NB4 (cell line): ENCODE measurements at places on chromosomes 5 and 9.

GRCh38 chr5:142852416-142853198 lies 82.4 kb downstream of the ARHGAP26 start:
- no peak for DNase-seq

DNA sequence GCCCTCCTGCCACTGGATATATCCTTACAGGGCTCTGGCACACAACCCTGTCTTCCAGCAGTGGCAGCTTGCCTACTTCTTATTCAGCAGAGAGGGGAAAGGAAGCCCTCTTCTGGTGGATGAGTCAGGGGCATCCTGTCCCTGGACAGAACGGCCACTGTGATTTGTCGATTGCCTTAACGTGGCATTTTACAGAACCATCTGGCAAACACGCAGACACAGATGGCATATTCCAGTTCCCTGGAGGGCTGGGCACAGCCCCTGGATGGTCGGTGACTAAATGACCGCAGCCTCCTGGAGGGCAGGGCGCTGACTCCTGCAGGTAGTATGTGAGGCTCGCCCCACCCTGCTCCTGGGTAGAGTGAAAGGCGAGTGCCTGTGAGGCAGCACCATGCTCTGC lies 62.1 kb downstream of the DCP2 start:
- peak; percentile 18 for DNase-seq

DNA sequence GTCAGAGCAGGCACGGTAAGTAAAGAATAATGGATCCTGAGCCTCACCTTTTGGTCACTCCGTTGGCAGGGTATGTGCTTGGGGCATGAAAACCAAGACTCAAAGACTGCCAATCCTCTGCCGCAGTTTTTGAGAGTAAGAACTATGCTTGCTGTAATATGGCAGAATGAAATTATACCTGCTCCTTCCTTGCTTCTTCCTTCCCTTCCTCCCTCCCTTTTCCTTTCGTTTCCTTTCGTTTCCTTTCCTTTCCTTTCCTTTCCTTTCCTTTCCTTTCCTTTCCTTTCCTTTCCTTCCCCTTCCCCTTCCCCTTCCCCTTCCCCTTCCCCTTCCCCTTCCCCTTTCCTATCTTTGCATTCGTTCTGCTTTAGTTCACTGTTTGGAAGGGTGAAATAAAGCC lies 43.9 kb downstream of the SH3GL2 start:
- no peak for DNase-seq

GRCh38 chr9:129026442-129027223 lies 1.5 kb downstream of the SH3GLB2 start:
- no peak for DNase-seq

GRCh38 chr5:87154191-87154590 lies 113.5 kb upstream of the RASA1 start:
- DNase-seq, result no peak

GRCh38 chr9:18405240-18405639 lies 68.7 kb upstream of the ADAMTSL1 start:
- no peak for DNase-seq

GRCh38 chr5:170397059-170397458 lies 7.9 kb upstream of the KCNMB1 start:
- no peak for DNase-seq

DNA sequence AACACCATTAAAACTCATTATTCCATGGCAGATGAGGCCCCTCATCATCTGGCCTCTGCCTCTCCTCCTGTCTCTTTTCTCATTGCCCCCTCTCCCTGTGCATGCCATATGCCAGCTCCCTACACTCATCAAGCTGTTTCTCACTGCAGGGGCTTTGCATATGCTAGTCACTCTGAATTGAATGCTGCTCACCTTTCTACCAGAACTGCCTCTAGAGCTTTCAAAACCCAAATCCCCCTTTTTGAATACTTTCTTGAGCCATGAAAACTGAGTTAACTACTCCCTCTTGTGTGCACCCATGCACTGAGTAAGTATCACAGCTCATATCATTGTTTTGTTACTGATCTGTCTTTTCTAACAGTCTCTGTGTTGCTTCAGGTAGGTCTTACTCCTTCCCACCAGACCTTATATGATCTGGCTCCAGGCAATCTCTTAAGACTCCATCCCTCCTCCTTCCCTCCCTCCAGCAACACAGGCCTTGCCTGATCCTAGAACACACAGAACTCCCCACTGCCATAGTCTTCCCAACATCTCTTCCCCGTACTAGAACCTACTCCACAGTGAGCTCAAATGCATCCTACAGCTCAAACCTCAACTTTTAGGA lies 60.5 kb downstream of the ASTN2 start:
- DNase-seq, result no peak

GRCh38 chr5:150296496-150296895 lies 6.2 kb downstream of the ARSI start:
- no peak for DNase-seq

GRCh38 chr5:105677291-105677690 lies 1993.4 kb downstream of the EFNA5 start:
- no peak for DNase-seq

DNA sequence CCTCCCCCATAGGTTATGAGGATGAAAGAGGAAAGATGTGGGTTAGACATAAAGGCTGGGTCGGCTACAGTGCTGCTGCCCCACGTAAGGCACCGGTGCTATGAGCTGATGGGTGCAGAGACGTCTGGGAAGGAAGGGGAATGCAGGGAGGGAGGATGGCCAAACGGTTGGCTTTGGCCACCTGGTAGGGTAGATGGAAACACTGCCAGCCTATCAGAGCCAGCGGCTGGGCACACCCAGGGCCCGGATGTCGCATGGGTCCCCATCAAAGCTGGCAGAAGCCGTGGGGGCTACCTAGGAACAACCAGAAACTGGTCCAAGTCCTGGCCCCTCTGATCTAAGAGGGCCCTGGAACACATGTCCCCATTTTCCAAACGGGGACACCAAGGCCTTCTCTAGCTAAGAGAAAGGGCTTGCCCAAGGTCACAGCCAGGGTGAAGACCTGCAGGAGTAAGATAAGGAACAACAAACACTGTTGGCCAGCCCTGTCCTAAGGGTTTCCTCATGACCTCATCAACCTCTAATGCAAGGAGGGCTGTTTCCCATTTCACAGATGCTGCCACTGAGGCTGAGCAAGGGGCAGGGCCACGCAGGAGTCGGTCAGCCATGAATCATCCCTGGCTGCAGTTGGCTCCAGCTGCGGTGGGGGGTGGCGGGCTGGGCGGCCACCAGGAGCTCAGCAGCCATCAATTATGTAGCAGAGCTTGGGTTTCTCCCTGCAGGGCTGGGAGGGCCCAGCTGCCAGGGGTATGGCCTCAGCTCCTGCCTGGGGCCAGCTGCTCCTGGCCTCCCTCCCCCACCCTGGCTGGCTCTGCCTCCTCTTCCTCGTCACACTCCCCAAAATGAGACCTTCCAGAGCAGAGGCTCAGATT lies 4.9 kb downstream of the SH3GLB2 start:
- DNase-seq, result no peak

DNA sequence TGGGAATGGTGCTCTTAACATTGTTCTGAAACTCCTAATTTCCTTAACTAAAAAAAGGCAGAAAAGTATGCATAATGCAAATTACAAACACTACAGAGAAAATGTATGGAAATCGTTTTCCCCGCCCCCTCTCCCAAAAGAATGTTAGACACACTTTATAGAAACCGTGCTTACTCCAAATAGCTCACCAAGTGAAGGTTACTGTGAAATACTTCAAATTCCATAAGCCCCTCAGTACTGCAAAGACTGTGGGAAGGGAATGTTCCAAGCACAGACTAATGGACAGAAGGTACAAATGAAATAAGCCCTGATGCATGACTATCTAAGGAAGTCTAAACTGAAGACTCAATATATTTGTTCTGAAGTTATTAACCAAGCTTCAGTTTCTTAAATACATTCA lies 12.5 kb downstream of the MAPKAP1 start:
- no peak for DNase-seq

DNA sequence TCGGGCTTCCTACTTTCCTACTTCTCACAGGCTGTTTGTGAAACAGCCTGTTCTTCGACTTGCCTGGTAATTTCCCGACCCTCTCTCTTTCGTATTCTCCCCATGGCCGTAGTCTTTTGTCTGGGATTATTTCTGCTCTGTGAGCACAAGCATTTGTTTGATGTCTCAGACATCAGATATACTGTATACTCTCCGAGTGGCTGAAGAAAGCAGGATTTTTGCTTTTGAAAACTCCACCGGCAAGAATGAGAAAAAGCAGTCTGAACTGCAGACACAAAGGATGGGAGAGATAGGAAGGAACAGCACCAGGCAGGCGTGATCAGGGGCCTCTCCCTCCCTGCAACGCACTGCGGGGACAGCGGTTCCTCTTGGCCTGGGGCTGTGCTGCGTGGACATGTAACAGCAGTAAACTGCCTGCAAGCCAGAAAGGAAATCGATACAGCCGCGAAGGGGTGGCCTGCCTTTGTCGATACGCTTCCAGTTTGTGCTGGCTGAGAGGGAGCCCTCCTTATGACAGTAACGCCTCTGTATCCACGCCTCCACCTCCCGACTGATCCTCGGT lies 313.9 kb upstream of the TLE4 start:
- peak; percentile 1 for DNase-seq

DNA sequence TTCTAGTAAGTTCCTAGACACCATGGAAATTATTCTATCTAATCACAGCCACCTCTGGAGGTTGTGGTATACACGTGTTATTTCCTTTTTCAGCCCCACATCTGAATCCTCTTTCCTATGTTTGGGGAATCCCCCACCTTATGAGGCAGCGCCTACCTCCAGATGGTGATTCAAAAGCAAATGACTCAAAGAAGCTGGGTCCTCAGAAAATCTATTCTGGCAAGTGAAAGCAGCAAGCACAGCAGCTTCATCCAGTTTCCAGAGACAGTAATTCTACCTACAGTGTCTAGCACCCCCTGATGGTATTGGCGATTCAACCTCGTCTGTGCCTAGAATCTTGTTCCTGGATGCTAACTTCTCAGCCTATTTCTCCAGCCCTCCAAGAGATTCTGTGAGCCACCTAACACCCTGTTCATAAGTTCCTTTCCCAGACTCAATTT lies 43.0 kb downstream of the STRBP start:
- DNase-seq, result peak; percentile 34

GRCh38 chr5:149944666-149945065 lies at the start of gene PDE6A:
Gene PDE6A (minus strand): TSS chr5:149944793. CDS start chr5:149944673, 120 bp downstream.
- no peak for DNase-seq

GRCh38 chr5:65141493-65141892 lies 340.2 kb downstream of the ADAMTS6 start:
- DNase-seq, result no peak

DNA sequence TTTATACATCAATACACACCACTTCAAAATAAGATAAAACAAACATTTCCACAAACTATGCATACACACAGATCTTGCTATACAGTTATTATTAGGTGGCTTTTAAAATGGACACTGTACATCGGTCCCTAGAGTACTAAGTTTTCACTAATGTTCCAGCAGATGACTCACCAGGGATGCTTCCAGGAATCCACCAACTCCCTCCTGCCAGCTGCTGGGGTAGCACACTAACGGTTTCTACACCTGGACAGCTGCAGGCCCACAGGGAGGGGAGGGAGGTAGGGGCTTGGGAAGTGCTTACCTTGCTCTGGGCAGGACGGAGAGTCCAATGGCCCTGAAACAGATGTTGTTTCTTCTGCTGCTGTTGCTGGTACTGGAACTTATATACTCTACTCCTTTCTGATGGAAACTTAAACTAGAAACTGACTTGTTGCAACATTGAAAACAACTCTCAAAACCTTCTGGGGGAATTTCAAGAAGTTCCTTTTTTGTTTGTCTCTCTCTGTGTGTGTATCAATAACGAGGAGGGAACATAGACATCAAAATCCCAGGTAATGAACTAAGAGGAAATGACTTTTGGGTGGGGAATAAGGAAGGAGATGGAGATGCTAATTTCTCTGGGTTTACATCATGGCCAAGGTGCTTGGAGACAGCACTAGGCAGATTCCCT lies at the start of gene IL12B:
Gene IL12B, minus strand, starts transcription at position 357 of the 670 bp plus-strand sequence. CDS start 3,705 bp downstream, outside the sequence.
- DNase-seq, result no peak

DNA sequence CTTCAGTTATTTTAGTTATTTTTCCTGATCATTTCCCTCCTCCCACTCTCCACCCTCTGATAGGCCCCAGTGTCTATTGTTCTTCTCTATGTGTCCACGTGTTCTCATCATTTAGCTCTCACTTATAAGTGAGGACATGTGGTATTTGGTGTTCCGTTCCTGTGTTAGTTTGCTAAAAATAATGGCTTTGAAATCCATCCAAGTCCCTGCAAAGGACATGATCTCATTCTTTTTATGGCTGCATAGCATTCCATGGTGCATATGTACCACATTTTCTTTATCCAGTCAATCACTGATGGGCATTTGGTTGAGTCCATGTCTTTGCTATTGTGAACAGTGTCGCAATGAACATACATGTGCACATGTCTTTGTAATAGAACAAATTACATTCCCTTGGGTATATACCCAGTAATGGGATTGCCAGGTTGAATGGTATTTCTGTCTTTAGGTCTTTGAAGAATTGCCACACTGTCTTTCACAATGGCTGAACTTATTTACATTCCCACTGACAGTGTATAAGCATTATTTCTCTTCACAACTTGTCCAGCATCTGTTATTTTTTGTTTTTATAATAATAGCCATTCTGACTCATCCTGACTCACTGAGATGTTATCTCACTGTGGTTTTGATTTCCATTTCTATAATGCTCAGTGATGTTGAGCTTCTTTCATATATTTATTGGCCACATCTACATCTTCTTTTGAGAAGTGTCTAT lies 17.2 kb upstream of the DIRAS2 start:
- DNase-seq, result peak; percentile 44

DNA sequence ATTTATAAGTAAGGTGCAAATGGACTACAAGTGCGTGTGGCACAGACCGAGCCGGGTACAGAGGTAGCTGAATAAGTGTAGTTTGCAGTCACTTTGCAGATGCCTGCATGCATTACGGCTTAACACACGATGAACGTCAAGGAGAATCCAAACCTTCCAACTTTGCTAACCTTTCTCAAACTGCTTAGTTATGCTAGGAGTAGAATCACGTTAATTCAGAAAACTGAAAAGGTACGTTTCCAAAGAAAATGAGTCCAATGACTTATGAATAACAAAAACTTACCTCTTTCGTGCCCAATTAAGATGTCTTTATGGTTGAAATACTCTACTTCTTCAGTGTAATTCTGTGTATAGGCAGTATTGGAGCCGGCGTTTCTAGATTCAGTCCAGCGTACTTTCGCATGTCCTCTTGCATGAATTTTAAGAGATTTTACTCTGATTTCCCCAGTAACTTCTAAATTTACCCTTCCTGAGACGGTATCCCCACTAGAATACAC lies 539 bp downstream of the ARRDC3 start:
- DNase-seq, result peak; percentile 67

GRCh38 chr5:78824831-78825281 lies 160.3 kb downstream of the ARSB start:
- no peak for DNase-seq

DNA sequence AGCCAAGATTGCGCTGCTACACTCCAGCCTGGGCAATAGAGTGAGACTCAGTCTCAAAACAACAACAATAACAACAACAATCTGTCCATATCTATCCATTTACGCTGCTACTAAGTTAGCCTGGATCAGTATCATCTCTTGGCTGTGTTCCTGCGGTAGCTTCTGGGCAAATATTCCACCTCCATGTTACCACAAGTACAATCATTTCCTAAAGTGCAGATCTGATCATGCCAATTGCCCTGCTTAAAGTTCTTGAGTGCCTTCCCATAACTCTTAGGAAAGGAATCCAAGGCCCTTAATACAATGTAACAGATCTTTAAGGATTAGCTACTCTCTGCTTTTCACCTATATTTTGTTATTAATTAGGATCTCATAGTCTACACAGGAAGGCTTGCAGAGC lies 15.4 kb upstream of the PPP2R2B start:
- no peak for DNase-seq

- peak; percentile 47 for DNase-seq
These were observed 47.2 kb upstream of the DAB2IP start for GRCh38 chr9:121604242-121604641.

- peak; percentile 83 for DNase-seq
These were observed at the start of gene AHRR for GRCh38 chr5:321230-321725. Gene AHRR (plus strand): TSS chr5:321714. CDS start chr5:343903, 22,189 bp downstream.
